Naive thymus-derived CD4-positive, alpha-beta T cell (primary cell): ENCODE measurements at places on chromosomes 5 and 9. TPM values are rescaled to one million over a fixed set of nuclear protein-coding genes. Genes with fewer than 3 reads are reported as not detected.

GRCh38 chr5:11547140-11547539 lies 357.1 kb downstream of the CTNND2 start:
- DNase-seq, result no peak

- DNase-seq, result no peak
Observed at GRCh38 chr5:160742446-160742845, 109.6 kb downstream of the ATP10B start.

DNA sequence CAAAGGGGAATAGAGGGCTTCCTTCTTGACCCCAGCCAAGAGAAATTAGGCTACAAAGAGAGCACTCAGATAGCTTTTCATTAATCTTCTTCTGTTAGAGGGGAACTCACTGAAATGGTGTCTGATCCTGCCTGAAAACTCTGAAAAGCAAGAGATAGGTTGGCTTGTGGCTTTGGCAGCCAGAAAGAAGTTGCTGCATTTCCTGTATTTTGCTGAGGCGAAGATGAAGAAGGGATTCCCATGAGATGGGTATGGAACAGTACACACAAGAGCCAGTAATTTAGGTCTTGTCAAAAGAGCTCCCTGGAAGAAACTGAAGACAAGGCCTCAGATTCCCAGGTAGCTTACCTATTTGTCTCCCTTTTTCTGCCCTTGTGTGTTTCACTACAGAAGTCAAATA lies 120.9 kb upstream of the TARS1 start:
- DNase-seq, result no peak

- no peak for DNase-seq
Observed at GRCh38 chr9:110958847-110959246, 79.4 kb downstream of the LPAR1 start.

DNA sequence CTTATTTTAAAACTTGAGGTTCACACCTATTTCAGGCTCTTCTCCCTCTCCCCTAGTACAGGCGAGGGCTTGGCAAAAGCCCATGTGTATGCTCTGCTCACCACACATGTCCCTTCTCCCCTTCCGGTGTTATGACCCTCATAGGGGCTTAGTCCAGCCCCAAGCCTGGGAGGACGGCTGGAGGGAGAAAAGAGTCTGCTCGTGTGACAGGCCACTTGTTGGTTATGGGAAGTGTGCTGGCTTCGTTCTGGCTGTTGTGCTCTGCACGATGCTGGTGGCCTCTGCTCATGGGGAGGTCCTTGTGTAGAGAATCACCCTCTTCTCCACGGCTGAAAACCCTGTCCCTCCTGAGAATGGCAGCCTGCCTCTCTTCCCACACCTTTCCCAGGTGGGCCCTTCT lies 11.1 kb downstream of the PTTG1 start:
- no peak for DNase-seq

- no peak for DNase-seq
Observed at GRCh38 chr9:42396318-42396717, 212.9 kb downstream of the SPATA31A6 start.

GRCh38 chr5:127410959-127411358 lies 106.5 kb upstream of the PRRC1 start:
- DNase-seq, result no peak

PSMB7 gene
- 59.7 TPM for total RNA-seq

SLC6A18 gene
- total RNA-seq, result not detected in 2 replicates

GPRIN1 gene
- 2.2 and 2.3 TPM in 2 replicates for total RNA-seq

CDX1 gene
- total RNA-seq, result not detected

CD274 gene
- total RNA-seq, result 2.9 TPM
